Activated T-cell treated with anti-CD3 and anti-CD28 coated beads for 1 hour (primary cell): ENCODE measurements at places on chromosomes 1 and 21.

GRCh38 chr1:219523411-219523810 is 89.5 kb downstream of the ZC3H11B start:
- no peak for DNase-seq

- DNase-seq, result no peak
These were observed 28.5 kb upstream of the LRRC8C start for GRCh38 chr1:89604414-89604735.

DNA sequence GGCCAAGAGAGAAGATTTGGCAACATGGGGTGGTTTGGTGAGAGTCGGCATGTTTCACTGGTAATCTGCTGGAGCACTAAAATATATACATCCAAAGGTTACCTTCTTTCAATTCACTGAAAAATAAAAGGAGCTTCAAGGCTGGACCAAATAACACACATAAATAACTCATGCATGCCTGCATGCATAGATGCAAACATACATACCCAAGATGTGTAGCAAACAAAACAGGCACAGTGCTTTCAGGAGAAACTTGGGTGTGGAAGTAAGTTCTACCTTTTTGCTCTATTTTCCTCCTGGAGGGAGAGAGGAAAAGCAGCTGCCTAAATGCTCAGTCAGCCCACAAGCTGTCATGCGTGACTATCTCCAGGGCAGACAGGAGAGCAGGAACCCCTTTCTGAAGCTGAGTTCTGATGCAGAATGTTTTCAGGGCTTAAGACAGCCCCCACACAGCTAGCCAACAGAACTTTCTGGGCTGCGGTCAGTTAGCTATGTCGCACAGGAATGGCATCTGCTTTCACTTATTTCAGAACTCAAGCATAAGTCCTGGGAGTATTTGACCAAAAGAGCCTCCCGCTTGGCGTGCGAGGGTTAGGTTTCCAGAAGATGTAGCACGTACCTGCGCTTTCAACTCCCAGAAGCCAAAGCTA is 166.2 kb downstream of the TOMM20 start:
- DNase-seq, result no peak

DNA sequence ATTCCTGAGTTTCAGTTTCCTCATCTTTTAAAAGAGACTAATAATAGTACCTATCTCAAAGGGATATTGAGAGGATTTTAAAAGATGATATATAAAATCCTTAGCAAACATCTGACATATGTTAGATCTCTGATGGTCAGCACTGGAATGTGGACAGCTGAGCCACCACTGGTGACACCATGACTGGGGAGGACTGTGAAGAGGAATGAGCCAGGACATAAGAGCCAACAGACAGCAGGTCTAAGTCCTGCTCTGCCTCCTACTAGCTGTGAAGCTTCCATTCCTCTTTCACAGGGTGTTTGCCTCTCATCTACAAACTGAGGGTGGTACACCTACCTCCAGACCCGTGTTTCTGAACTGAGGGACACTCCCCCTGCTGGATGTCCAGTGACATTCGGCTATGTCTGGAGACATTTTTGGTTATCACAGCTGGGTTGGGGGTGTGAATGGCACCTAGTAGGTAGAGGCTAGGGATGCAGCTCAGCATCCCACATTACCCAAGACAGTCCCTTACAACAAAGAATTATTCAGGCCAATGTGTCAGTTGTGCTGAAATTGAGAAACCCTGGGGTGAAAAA is 109.1 kb upstream of the OLIG2 start:
- DNase-seq, result no peak

- no peak for DNase-seq
These were observed 116.8 kb downstream of the RABGAP1L start for GRCh38 chr1:174276087-174276486.
